NCI-H1436 (cell line): ENCODE measurements at places on chromosomes 7 and 10.
A peak's percentile ranks its signal among the peaks of the same experiment; 100 is the strongest.

DNA sequence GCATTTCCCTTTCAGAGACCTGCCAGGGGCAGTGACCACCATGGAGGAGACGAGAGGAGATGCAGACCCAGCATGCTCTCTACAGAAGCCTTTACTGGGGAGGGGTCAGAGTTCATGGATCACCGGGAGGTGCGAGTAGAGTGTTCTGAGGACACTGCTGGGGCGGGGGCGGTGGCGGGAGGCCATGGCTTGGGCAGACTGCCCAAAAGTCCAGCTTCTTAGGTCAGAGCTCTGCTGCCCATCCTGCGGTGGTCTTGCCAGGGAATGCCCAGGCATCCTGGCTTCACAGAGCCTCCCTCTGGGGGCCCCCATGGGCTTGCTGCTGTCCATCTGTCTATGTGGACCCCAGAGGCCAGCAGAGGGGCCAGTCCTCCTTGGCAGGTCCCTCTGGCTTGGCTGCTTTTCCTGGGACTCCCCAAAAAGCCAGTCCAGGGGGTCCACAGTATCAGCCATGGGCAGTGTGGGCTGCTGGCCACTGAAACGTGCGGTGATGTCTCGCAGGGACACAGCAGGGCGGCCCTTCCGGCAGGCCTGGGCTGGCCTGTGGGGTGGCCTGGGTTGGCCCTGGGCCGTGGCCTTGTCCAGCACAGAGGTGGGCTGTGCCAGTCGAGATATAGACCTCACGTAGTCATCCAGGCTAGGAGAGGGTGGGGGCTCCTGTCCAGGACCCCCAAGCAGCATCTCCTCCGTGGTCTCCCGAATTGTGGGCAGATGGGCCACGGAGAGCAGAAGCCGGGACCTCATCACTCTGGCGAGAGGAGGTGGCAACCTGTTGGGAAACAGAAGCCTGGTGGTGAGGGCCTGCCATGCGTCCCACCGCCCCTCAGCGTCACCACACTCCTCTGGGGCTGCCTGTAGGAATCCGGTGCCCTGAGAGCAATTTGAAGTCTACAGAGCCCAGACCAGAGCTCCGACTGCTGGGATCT lies 1.1 kb downstream of the DEPP1 start:
- no peak for DNase-seq

DNA sequence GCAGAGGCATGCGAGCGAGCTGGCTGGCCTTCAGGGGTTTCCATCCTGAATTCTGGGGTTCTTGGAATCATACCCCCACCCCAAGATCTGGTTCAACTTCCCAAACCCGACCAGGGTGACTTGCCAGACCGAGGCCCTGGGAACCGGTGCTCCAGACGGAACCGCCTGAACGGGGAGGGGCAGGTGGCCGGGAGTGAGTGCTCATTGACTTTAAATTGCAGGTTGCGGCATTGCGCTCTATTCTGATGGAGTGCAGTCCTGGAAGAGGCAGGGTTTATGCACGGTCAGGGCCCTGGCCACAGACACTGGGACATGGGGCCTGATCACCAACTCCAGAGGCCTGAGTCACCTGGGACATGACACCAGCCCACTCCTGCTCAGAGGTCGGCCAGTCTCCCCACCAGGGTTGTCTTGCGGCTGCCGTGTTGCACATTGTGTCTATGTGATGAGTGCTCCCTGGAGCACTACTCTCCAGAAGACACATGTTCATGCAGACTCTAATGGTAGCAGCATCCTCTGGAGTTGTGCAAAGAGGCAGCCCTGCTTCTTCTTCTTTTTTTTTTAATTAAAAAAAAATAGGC lies 5.8 kb upstream of the DDIT4 start:
- no peak for DNase-seq

- DNase-seq: no peak
Measured at GRCh38 chr7:37452346-37452745, 3.7 kb upstream of the ELMO1 start.

DNA sequence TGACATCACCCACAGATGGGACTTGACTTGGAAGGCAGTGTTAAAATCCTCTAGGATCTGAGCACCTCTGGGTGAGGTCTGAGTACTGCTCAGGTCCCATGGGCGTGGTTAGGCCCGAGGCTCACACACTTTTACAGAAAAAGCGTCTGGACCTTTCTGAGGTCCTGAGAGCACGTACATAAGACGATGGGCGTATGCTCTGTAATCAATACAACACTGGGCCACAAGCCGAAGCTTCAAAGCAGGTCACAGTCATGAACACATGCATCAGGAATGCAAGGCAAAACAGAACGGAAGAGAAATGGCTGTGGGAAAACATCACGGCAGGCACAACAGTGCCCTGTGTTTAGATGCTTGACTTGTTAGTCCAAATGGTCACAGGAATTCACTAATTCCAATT lies 112.2 kb downstream of the LARP4B start:
- no peak for DNase-seq

- peak; percentile 82 for DNase-seq
Measured at GRCh38 chr10:61993711-61994401, 92.4 kb downstream of the ARID5B start.

- DNase-seq: no peak
Measured at GRCh38 chr7:87810130-87810529, 66.0 kb downstream of the SLC25A40 start.

DNA sequence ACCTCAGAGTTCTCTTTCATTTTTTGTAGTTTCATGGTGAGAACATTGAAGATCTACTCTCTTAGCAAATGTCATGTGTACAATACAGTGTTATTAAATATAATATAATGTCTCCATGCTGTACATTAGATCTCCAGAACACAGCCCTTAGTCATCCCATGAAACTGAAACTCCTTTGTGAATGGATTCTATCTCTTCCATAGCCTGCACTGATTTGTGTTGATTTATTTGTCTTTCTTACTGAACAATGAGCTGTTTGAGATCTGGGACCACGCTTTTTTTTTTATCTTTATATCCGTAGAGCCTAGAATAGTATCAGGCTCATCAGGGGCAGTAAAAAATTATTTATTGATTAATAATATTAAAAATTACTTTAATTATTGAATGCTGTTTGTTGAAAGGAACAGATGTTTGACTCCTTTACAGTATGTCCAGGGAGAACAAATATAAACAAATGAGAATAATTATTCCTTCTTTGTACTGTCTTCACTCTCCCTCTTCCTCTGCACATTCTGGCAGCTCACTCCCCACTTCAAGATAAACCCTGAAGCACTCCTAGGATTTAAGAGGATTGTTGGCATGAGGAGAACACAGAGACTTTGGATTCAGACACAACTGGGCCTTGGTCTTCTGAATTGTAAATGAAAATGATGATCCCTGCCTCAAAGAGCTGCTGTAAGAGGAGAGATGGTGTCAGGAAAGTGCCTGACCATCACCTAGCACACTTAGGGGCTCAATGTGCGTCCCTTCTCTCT lies 81.6 kb upstream of the MSRB2 start:
- no peak for DNase-seq

GRCh38 chr10:43594944-43595589 lies 11.2 kb upstream of the ZNF485 start:
- no peak for DNase-seq

GRCh38 chr10:71391701-71392100 lies 5.0 kb upstream of the CDH23 start:
- no peak for DNase-seq

DNA sequence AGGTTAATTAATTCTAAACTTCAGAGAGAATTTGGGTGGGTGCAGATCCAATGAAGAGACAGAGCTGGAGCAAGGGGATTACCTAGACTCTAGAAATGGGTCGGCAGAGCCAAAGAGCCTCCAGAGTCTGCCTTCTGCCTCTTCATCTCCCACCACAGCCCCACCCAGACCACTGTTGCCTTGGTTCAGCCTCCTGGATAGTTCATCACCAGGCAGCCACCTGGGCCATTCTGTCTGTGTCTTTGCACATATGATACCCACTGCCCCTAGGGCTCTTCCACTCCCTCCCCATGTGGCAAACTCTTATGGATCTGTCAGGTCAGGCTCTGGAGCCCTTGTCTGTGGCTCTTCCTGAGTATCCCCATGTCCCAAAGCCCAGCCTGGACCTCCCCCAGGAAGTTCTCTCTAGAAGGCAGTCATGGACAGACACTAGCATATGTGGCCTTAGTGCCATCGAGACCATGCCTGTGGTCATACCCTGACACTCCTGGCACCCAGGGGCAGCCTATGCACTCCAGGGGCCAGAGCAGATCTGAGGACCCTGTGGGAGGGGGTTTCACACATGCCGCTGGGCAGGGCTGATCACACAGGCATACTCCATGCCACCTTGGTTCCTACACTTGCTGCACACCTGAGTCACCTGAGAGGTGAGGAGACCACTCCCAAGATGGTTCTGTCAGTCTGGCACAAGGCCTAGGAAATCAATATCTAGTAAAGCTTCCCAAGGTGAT lies 41.6 kb downstream of the FRMPD2 start:
- DNase-seq: no peak

DNA sequence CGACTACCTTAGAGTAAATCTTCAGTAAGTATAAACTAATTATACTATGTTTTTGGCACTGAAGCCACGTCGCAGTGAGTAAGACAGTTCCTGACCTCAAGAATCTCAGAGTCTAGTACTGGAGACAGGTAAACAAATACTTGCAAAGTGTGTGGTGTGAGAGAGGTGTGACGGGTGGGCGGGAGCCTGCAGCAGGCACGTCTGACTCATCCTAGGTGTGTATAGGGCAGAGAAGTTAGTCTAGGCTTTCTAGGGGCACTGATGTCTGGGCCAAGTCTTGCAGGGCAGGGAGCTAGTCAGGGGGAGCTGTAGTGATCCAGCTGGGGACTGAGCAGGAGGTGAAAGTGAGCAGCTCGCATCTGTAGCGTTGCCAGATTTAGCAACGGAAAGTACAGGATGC lies 35.9 kb upstream of the SFTPD start:
- no peak for DNase-seq

GRCh38 chr10:86073199-86073977 lies 293.2 kb downstream of the GRID1 start:
- no peak for DNase-seq

- DNase-seq: no peak
Measured at GRCh38 chr10:48506147-48506917, 98.5 kb downstream of the ARHGAP22 start.

DNA sequence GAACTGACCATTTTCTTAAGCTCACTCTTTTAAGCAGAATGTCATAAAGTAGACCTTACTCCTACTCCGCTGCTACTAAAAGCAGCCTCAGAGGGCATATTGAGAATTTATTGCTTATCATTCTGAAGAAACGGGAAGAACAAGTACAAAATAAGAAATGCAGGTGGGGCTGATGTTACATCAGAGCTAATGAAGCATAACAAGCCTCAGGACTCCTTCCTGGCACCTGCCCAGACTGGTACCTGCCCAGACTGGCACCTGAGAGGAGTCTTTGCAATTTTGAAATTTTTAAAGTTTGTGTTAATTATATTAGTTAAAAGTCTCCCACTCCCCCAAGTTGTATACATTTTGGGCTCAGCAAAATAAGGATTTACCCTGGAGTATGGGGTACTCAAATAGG lies 162.4 kb downstream of the SEMA3E start:
- no peak for DNase-seq

DNA sequence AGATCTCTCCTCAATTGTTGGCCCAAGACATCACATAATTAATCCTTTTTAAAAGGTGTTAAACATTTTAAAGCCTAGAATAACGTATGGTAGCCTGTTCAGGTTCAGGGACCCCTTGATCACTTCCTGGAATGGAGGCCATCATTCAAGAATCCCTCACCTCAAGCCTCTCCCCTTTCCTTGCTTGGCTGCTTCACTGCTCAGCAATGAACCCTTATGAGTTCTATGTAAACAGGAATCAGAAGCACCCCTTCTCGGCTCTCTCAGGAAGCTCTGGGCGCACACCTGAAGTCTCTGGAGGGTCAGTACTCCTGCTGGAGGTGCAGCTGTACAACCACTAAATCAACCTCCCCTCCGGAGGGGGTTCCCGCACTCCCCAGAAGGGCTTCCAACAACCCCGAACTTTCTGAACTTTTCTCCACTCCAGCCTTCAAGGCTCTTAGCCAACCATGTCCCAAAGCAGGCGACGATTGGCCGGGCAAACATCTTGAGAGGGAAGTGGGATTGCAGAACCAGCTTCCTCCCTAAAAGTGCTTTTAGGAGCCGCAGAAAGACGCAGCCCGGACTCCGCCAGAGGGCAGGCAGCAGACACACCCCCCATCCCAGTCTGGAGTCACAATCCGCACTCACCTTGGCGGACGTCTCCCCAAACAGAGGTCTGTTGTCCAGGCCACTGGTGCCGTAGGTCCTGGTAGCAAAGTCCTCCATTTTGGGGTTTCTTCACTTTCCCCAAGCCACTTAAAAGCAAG lies 562 bp downstream of the TMEM243 start:
- DNase-seq: no peak

- DNase-seq: peak; percentile 27
Measured at GRCh38 chr10:60732198-60732806, 46.0 kb upstream of the CDK1 start.

DNA sequence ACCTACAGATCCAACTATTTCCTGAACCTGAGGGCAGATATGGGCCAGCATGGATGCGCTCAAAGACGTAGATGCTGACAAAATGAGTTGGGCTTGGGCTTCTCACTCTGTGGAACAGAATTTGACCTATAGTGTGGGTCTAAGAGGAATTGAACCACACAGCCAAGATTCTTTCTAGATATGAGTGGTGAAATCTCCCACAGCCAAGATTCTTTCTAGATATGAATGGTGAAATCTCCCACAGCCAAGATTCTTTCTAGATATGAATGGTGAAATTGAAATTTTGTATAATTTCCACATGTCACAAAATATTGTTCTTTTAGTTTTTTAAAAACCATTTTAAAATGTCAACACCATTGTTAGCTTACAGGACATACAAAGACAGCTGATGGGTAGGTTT lies 215.4 kb upstream of the LRGUK start:
- DNase-seq: no peak

DNA sequence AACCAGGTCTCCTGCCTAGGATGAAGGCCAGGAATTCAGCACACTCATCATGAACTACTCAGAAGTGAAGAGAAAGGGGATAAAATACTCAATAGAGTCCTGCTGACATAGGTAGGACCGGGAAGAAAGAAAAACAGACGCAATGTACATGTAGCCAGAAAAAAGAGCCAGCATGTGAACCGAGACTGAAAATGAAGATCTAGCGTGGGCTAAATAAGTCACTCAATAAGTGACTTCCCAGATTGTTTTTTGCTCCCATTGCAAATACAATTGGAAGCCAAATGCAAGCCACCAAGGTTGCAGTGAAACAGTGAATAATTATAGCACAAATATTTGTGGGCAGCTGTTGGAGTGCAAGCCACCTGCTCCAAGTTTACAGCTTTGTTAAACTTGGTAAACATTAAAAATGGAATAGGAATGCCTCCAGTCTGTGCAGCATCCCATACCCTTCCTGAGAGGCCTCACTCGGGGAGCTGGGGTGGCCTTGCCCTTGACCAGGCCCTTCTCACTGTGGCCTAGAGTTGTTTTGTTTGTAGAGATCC lies 34.7 kb upstream of the HPS1 start:
- no peak for DNase-seq

- no peak for DNase-seq
Measured at GRCh38 chr7:15417341-15417988, 144.3 kb downstream of the AGMO start.

- no peak for DNase-seq
Measured at GRCh38 chr10:22301193-22301592, 15.0 kb upstream of the COMMD3 start.
